ENCODE measurements at places on chromosomes 13 and 19.

DNA sequence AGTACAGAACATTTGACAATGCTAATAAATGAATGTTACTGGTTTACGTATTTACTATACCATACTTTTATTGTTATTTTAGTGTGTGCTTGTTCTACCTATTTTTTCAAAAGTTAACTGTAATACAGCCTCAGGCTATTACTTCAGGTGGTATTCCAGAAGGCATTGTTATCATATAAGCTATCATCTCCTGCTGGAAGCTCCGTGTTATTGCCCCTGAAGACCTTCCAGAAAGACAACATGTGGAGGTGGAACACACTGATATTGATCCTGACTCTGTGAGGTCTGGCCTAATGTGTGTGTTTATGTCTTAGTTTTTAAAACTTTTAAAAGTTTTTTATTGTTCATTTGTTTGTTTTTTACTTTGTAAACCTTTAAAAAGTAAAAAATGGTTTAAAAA is 509.8 kb upstream of the SPRY2 start:
- no peak for DNase-seq

- DNase-seq, result no peak
Observed at GRCh38 chr19:41808663-41809566, 12.5 kb downstream of the CEACAM3 start.

DNA sequence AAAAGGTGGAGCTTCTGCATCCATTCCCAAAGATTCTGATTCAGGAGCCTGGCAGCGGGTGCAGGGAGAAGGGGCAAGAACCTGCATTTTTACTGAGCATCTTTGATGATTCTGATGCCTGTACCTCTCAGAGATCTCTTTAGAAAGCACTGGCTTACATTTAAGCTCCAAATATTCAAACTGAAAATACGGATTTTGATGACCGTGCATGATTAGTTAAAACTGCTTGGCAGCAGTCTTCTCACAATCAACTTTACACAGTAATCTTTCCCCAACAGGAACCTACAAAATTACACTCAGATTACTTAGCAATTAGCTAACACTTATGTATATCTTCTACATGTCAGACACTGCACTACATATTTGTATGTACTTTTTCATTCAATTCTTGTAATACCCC is 108.9 kb downstream of the DOCK9 start:
- no peak for DNase-seq

DNA sequence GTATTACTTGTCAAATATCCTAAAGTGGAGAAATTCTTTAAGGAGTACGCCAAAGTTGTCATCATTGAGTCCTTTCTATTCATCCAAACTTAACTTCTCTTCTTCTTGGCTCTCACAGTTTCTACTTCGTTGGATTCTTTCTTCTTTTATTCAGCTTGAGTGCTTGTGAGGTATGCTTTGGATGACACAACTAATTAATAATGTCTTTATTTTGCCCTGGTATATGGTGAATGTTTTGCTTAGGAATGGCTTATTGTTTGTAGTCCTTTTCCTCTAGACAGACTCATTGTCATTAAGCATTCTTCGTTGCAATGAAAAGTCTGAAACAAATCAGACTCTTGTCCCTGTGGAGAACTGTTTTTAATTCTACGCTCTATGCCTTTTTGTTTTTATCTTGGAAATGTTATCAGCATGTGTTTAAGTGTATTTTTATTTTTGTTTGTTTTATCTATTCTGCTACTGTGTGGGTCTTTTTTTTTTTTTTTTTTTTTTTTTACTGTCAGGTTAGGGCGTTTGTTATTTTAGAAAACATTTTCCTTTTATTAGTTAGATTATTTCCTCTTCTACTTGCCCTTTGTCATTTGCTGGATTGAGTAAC is 471.5 kb downstream of the GPC6 start:
- DNase-seq, result no peak

- no peak for DNase-seq
Observed at GRCh38 chr13:96397807-96398206, 307.9 kb downstream of the HS6ST3 start.

- DNase-seq, result no peak
Observed at GRCh38 chr13:102688306-102688973, 6.4 kb downstream of the METTL21C start.

- no peak for DNase-seq
Observed at GRCh38 chr13:93621051-93621450, 394.4 kb downstream of the GPC6 start.

GRCh38 chr13:94550062-94550738 is 45.8 kb downstream of the TGDS start:
- DNase-seq, result no peak

- DNase-seq, result no peak
Observed at GRCh38 chr19:19321141-19321577, 530 bp downstream of the MAU2 start.

- no peak for DNase-seq
Observed at GRCh38 chr13:84607261-84608013, 725.2 kb upstream of the SLITRK1 start.

GRCh38 chr13:67549331-67549730 is 319.2 kb upstream of the PCDH9 start:
- DNase-seq, result no peak

DNA sequence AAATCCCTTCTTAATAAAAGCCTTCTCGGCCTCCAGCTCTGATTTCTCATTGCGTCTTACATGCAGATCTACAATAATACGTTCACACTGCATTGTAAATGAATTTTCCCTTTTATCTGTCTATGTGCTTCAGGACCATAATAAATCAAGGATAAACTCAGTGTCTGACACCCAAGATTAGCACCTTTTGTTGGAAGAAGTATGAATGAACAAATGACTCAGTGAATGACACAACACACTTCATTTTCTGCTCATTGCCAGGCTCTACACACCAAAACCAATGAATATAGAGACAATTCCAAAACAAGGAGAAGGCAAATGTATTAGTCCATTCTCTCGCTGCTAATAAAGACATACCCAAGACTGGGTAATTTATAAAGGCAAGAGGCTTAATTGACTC is 1224.4 kb downstream of the EFNB2 start:
- DNase-seq, result no peak

GRCh38 chr13:20652946-20653345 is 50.6 kb upstream of the IL17D start:
- DNase-seq, result no peak

GRCh38 chr19:1570836-1571235 is 2.7 kb upstream of the MEX3D start:
- no peak for DNase-seq

DNA sequence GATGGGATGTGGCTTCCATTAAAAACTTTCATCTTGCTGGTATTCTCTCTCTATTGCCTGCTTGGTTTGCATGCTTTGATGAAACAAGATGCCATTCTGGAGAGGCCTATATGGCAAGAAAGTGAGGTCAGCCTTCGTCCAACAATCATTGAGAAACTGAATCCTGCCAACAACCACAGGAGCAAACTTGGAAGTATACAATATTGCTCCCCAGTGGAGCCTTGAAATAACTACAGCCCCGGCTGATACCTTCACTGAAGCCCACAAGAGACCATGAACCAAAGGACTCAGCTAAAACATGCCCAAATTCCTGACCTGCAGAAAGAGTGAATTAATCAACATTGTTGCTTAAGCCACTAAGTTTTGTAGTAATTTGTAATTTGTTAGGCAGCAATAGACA is 82.5 kb upstream of the FGF14 start:
- no peak for DNase-seq

Measured in stimulated activated CD8-positive, alpha-beta memory T cell treated with anti-CD3 and anti-CD28 coated beads, Interleukin-4, amount 100 ng/mL, for 1 hour (primary cell).